ENCODE measurements at places on chromosomes 16 and 17.

GRCh38 chr16:55152875-55153390, 171.1 kb upstream of the IRX6 start:
- DNase-seq, result no peak

- peak; percentile 38 for DNase-seq
These were observed 3.6 kb upstream of the WDR81 start for GRCh38 chr17:1720856-1721386.

DNA sequence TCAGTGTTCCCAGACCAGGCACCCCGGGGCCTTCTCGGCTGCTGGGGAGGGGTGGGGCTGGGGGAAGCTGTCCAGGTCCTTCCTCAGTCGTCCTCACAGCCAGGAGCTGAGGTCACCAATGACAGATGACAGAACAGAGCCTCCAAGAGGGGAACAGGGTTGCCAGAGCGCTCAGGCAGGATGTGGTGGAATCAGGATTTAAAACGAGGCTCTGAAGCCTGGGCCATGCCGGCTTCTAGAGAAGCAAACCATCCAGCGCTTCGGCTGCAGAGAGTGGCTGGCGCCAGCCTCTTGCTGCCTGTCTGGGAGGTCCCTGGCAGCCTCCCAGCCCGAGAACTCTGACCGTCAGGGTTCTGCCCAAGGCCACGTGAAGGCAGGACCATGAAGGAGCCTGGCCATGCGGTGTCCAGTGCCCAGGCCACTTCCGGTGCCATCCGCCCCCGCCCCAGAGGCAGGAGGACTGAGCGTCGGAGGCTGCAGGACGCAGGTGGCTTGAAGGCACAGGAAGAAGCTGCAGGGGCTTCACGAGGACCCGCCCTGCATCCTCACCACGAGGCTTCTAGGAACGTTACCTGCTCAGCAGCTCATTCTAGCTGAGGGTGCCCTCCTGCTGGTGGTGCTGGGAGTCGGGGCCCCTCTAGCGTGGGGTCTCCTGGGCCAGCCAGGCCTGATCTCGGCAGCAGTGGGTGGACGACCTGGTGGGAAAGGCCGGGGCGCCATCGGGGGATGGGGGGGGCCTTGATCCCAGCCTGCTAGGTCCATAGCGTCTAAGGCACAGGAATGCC, 78.5 kb downstream of the KLHDC4 start:
- DNase-seq, result no peak

GRCh38 chr17:13025687-13026086, 7.9 kb upstream of the ELAC2 start:
- DNase-seq, result no peak

- no peak for DNase-seq
These were observed 50.0 kb downstream of the VMP1 start for GRCh38 chr17:59757470-59757869.

DNA sequence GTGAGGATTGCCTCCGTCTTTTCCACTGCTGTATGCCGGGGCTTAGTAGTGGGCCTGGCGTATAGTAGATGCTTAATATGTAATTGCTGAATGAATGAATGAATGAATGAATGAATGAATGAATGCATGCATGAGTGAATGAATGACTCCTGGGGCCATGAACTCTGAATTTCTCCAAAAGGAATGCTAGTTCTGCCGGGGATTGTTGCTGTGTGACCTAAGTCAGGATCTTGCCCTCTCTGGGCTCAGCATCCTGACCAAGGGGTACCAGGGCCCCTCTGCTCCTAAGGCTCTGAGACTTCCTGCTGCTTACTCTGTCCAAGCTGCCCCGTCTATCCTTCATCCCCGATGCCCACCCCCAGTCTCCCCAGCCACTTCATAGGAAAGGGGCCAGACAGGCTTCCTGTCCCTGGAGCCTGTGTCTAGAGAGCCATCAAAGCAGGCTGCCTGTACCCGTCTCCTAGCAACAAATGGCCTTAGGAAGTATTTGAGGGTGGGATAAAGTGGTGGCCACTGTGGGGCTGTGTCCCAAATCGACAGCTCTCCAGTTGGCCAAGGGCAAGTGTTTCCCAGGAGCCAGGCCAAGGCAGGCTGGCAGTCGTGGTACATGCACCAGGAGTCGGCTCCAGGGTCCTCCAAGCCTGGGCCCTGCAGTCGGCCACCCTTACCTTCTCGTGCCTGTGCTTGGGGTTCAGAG, 11.6 kb upstream of the MPRIP start:
- no peak for DNase-seq

GRCh38 chr16:24966634-24967033, 48.5 kb downstream of the ARHGAP17 start:
- DNase-seq, result no peak

GRCh38 chr16:10754941-10755340, 11.3 kb downstream of the NUBP1 start:
- no peak for DNase-seq

GRCh38 chr16:88856122-88856827, 472 bp downstream of the GALNS start:
- no peak for DNase-seq

- no peak for DNase-seq
These were observed 11.3 kb upstream of the ARL5C start for GRCh38 chr17:39177256-39177655.

DNA sequence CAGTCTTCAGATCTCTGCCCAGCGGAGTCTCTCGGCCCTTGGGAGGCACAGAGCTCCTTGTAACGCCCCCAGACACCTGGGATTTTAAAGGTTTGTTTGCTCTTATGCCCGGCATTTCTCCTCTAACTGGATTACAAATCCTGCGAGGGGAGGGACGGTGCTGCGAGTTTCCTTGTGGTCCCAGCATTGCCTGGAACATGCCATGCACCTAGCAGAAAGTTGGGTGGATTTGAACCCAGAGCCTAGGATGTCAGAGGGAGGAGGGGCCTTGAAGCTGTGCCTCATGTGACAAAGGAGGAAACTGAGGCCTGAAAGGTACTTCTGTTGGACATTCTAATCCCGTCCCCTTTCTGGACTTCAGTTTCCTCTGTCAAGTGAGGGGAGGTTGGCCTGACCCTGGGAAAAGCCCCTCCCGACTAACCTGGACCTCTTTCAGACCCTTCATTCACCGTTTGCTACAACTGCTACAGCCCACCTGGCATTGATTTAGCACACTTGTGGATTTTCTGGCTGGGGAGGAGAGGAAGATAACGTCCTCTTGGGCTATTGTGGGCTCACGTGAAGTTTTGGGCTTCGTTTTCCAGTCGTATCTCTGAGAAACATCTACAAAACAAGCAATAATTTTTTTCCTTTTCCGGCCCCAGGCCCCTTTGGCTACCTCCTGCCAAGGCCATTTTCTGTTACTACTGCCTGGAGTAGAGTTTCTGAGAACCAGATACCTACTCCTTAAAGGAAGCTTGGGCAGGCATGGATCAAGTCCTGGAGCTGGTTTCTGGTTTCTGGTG, 30.9 kb downstream of the MRC2 start:
- no peak for DNase-seq

DNA sequence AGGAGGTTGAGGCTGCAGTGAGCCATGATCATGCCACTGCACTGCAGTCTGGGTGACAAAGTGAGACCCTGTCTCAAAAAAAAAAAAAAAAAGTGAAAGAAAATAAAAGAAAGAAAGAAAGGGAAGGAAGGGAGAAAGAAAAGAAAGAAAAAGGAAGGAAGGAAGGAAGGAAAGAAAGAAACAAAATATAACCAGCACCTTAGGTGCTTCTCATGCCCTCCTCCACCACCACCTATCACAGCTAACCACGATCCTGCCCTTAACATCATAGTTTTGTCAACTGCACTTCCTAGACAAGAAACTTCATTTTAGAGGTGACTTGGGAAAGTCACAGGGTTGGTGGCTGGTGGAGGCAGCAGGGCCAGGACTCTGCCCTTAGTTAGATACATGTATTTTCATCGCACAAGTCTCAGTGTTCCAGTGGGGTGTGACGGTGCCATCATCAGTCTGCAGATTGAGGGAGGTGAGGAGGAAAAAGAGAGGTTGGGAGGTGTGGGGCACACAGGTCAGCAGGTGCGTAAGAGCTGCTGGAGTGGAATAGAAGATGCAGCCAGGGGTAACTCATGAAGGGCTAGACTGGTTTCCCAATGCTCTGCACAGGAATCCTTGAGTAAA, 10.0 kb downstream of the SUPT4H1 start:
- no peak for DNase-seq

GRCh38 chr17:11490171-11490755, 108.0 kb upstream of the DNAH9 start:
- no peak for DNase-seq

- DNase-seq, result no peak
These were observed at the start of gene SCNN1G for GRCh38 chr16:23182679-23183542. Gene SCNN1G (plus strand): TSS chr16:23182745. CDS start chr16:23186272, 3,527 bp downstream.

DNA sequence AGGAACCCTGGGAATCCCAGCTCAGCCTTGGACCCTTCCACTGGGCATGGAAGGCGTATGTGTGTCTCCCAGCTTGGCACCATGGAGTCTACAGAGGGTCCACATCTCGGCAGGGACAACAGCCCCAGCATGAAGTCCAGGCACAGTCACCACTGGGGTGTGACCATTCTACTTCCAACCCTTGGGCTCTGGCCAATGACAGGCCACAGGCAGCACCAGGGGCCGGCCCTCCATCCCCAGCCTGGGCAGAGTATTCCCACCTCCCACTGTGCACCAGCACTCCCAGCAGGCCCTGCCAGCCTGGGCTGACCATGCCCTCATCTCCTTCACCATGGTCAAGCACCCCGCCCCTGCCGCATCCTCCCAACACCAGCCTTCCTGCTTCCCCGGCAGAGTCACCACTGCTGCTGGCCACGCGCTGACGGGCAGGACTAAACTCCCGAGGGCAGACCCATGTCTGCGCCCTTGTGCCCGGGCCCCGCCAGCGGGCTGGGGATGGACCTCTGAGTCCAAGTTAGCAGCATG, 9.5 kb upstream of the PPP1R27 start:
- DNase-seq, result no peak

- DNase-seq, result no peak
These were observed 486.6 kb upstream of the CDH11 start for GRCh38 chr16:65608455-65608854.

- no peak for DNase-seq
These were observed 589.7 kb downstream of the CDH11 start for GRCh38 chr16:64532117-64532516.

- DNase-seq, result no peak
These were observed 71.5 kb downstream of the SEC14L1 start for GRCh38 chr17:77212081-77212832.

DNA sequence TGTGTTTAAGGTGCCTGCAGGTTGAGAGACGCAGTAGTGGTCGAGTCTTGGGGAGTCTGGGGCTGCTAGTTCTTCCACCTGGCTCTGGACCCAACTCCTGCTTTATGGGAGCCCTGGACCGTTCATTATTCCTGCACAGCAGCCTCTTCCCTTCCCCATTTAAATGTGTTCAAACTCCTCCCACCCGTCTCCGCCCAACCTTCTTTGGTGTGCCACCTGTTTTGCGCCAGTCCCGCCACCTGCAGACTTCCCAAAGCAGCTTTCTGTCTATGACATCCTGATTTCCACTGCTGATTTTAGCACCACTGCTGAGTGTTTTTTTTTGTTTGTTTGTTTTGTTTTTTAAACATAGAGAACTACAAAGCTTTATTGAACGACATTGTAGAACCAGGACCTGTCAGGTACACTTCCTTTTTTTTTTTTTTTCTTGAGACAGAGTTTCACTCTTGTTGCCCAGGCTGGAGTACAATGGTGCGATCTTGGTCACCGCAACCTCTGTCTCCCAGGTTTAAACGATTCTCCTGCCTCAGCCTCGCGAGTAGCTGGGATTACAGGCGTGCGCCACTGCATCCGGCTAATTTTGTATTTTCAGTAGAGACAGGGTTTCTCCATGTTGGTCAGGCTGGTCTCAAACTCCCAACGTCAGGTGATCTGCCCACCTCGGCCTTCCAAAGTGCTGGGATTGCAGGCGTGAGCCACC, 12.8 kb downstream of the ADORA2B start:
- DNase-seq, result no peak

DNA sequence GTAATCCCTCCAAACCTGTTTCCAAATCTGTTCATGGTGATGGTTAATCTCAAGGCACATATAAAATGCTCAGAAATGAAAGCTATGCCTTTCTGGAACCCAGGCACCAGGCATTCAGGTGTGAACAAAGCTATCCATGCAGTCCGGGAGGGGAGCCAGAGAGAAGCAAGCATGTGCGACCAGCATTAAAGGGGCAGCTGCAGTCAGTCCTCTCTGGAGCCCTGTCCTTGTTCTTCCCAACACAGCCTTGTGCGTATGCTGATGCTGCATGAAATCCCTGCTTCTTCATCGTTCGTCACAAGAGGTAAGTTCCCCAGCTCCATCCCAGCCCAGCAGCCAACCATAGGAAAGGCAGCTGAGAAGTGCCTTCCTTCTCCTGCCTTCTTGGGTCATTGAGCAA, 148.7 kb downstream of the GRIN2A start:
- no peak for DNase-seq

DNA sequence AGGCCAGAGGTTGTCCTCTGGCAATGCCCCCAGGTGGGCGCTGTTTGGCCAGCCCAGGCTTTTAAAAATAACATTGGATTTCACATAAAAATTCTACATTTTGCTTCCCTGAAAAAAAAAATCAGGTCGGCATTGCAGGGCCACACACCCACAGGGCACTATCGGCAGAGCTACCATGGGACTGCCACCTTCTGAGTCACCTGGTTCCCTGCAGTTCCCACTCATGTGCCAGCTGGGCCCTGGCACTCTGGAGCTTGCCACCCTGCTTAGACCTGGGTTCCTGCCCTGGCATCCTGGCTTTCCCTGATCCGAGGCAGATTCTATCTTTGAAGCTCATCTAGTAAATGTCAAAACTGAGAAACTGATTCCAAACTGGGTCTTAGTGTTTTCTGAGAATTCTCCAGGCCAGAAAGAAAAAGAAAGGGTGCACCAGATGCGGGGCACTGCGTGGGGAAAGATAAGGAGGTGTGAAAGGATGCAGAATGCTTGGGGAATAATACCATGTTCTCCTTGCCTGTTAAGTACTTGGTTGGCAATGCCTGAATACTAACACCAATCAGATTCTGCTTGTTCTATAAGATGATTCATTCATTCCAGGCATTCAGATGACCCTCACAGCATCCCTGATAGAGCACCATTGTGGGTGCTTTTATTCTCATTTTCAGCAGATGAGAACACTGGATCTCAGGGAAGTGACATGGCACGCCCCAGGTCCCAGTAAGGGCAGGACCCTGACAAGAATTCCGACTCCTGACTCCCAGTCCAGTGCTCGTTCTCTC, 51.8 kb downstream of the RAI1 start:
- DNase-seq, result no peak

DNA sequence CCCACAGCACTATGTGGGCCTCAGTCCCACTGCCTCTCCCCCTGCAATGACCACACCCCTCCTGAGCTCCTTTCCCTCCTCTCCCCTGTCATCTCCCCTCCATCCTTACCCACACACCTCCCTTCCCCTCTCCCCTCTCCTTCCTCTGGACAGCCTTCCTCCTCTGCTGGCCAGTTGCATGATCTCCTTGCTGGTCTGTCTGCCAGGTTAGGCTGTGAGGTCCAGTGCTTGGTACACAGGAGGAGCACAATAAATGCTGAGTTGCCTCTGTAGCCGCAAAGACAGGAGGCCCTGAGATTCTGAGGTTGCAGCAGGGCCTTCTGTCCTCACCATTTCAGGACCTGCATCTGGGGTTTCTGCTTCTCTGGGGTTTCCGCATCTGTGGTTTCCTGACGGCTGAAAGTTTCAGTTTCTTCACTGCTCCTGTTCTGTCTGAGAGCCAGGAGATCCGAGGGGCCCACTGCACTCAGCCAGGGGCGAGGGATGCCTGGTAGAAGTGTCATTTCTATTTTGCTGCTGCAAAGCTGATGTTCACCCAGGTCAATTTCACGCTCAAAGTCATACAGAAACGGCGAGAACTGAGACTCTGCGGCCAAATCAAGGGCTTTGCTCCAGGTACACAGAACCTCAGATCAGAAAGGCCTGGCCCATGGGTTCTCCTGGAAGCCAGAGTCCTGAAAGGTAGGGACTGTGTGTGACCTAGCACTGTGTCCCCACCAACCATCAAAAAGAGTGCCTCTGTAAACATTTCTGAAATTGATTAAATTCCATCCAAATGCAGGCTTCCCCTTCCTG, 4.6 kb upstream of the SLC12A3 start:
- DNase-seq, result no peak

Measured in stimulated activated CD4-positive, alpha-beta T cell treated with anti-CD3 and anti-CD28 coated beads, Interleukin-1b, Interleukin-23, amount 100 ng/mL, for 24 hours (primary cell).